Vagina (tissue), 2 donors: ENCODE measurements at places on chromosomes 6 and 20. TPM values are rescaled to one million over a fixed set of nuclear protein-coding genes. Genes with fewer than 3 reads are reported as not detected.

Gene WFDC5
- total RNA-seq: 6.1 TPM

Gene SALL4
- not detected for total RNA-seq

Gene BLOC1S5
- total RNA-seq: 9.6 TPM

Gene CTSZ
- 128 TPM for total RNA-seq

Gene APOM
- total RNA-seq: not detected

Gene IL17A
- not detected for total RNA-seq

Gene DCDC2
- total RNA-seq: not detected

Gene PRPH2
- total RNA-seq: not detected

Gene SIRPB1
- total RNA-seq: 2.5 TPM

Gene BACH2
- 6.4 TPM for total RNA-seq

Gene EYS
- total RNA-seq: not detected

Gene TMEM30A
- total RNA-seq: 52.1 TPM

Gene LAMA2
- 91.1 TPM for total RNA-seq

Gene NOTCH4
- 18.2 TPM for total RNA-seq

Gene KCNS1
- total RNA-seq: not detected

Gene GMPR
- 2.0 TPM for total RNA-seq

Gene LY6G6D
- total RNA-seq: not detected

Gene MEP1A
- total RNA-seq: not detected

Gene BIRC7
- 2.7 TPM for total RNA-seq

Gene FILIP1
- total RNA-seq: 3.2 TPM

Gene MDFI
- 37.3 TPM for total RNA-seq

Gene TP53TG5
- not detected for total RNA-seq

Gene SMIM26
- total RNA-seq: 85.2 TPM

Gene SLC17A3
- total RNA-seq: not detected

Gene BTN3A1
- 16.7 TPM for total RNA-seq

Gene IL17F
- not detected for total RNA-seq

Gene TCP11
- total RNA-seq: not detected
